ENCODE measurements at places on chromosomes 3 and 15.

DNA sequence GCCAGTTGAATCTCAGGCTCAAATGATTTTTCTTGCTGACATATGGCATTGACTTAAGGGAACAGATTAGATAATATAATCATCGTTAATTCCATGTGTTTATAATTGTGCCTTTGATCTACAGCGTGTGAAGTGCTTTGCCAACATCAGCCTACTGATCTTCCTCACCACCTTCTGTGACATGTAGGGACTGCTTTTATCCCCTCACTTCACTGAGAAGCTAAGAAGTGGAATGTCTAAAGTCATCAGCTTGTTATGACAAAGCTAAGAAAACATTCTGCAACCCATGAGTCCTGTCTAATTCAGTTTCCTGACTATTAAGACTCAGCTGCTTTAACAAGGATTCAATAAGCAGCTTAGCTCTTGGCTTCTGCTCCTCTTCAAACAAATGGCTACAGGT is 106.0 kb downstream of the MYH15 start:
- no peak for DNase-seq

DNA sequence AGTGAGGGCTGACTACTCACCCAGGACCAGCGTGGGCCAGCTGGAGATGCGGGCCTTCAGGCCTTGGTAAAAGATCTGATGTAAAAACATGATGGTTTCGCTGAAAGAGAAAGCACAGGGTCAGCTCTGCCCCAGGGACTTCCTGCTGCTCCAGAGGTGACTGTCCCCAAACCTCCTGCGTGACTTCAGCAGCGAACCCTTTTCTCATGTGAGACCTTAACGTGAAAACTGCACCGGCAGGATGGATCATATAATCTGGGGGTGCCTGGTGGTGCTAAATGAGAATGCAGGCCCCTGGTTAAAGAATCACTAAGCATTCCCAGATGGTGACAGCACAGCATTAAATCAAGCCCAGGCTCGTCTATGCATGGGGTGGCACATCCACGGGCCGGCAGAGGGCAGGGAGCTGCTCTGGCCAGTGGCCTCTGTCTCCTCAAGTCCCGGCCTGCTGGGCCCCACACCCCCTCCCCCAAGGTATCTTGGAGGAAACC is 55.4 kb downstream of the RASGRF1 start:
- no peak for DNase-seq

DNA sequence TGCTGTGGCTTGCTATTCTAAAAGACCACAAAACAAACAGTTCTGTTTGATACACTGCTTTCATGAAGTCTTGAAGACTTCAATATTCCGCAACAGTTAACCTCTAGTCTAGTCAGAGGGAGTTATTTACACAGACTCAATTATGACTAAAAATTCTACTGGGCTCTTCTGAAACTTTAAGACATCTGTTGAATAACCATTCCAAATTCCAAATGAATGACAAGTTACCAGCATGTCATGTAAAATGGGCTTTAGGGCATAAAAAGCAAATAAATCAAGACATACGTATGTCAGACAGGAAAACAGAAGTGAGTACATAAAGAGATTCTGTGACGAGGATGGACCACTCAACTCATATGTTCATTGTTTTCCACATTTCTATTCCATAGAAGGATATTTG is 93.9 kb downstream of the PLOD2 start:
- DNase-seq: no peak

DNA sequence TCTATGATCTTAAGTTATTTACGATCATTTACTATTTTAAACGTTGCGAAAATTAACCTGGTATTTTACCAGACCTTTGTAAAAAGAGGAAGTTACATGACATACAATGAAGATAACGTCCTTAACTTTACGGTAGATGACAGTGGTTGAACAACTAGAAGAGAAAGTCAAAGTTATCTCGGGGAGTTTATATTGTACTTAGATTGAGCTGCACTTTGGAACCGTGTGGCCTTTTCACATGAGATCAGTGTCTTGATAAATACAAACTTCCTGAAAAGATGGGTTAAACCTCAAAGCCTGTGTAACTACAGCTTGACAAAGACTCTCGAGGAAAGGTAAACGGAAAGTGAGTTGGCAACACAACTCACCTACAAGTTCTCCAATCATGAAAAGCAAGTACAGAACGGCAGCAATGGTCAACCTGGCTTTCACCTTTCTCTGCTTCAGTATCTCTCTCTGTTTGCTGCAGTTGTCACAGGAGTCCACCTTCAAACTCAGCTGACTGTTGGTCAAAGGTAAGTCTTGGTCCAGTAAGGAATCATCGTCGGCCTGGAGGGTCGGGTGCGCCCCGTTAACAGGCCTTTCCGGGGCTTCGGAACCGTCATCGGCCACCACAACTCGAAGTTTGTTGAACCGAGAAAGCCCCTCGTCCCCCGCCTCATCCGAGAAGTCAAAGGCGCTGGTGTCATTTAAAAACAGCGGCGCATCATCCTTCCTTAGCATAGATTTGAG is 793 bp downstream of the SLC30A4 start:
- DNase-seq: peak; percentile 24

DNA sequence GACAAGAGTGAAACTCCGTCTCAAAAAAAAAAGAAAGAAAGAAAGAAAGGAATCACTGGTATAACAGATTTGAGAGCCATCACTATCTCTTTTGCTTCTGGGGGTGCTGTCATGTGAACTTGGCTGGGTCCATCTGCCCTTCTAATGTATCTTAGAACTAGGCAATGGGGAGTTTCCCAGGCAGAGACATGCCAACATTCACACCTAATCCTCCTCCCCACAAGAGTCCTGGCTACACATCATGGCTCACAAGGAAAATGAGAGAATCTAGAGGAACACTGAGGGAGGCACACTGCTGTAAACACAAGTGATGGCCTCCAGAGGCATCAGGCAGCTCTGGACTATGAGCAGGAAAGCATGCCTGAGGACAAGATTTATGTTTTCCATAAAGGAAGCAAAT is 67.8 kb upstream of the PPP2R3A start:
- no peak for DNase-seq

- DNase-seq: no peak
Measured at GRCh38 chr15:80836223-80836622, 57.1 kb downstream of the CEMIP start.

DNA sequence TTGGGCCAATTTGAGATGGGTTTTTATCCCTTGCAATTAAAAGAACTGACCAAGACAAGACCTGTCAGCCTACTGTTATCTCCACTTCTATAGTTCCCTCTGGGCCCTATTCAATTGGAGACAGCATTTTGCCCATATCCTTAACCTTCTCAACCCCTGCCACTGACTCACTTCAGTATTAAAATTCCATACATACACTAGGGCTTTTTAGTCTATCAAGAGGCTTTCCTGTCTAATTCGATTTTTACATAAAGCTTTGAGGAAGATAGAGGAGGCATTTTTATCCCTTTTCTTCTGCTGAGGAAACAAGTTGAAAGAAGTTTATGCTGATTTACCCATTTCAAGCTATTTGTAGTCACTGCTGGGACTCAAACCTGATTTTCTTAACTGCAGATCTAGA is 51.1 kb downstream of the GTF2E1 start:
- DNase-seq: no peak

DNA sequence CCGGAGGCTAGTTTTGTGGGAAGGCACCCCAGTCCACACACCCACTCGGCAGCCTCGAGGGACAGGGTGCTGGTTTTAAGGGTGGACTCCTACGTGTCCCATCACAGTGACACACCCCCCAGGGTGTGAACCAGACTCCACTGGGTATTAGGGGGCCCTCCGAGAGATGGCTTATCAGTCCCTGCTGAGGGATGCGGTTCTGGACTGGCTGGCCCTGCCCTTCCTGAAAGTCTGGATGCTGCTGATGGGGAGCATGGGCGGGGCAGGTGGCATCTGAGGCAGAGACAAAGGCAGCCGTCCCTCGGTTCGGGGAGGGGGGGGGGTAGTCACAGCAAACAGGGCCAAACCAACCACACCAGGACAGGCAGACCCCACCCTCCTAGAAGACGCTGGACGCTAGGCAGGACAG is 939 bp upstream of the ULK3 start:
- no peak for DNase-seq

DNA sequence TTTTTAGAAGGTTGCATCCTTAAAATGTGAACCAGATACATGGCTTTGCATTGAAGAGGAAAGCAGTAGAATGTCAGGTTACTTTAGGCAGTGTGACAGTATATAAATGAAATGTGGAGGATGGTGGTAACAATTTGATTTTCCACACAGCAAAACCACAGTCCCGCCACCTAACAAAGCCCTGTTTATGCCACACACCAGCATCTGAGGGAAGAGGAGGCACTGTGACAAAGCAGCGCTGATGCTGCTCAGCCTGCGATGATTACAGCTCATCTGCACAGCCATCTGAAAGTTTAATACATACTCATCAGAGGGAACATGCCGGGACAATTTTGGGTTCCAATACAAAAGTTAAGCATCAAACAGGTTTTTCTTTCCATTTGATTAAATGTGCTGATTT is 8.9 kb downstream of the RNF7 start:
- peak; percentile 78 for DNase-seq

DNA sequence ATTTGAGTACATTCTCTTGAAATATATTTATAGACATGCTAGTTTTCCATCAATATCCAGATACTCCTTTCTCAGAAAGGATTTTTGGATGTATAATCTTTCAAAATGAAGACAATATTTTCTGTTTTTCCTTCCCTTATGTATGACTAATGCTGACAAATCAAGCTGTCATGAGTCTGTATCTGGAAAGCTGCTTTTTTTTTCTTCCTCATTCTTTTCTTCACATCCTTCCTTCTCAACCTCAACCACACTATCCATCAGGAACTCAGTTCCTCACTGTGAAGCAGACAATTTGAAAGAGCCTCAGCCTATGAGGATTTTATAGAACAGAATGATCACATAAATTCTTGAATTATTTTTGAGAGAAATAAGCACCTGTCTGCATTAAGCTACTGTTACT is 335.9 kb upstream of the EPHA6 start:
- no peak for DNase-seq

GRCh38 chr15:39250001-39250400 is 330.9 kb upstream of the THBS1 start:
- DNase-seq: no peak

GRCh38 chr3:115089481-115089880 is 57.6 kb downstream of the ZBTB20 start:
- no peak for DNase-seq

- no peak for DNase-seq
Measured at GRCh38 chr3:170178651-170179050, 2.9 kb downstream of the PHC3 start.

DNA sequence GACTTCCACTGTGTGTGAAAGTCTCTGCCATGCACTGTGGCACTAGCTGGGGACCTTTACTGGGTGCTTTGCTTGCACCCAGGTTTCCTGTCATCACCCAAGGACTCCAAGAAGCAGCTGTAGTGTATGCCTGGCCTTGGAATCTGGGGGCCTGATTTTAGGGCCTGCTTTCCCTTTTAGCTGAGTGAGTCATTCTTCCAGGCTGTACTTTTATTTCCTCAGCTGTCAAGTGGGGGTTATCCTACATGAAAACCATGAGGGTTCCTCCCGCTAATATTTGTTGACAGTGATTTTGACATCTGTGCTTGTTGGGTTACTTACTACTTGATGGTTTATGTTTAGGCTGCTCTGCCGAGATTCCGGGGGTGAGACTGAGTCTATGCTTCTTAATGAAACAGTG is 18.5 kb downstream of the GORASP1 start:
- DNase-seq: no peak

GRCh38 chr3:181756645-181757297 is 45.0 kb downstream of the SOX2 start:
- no peak for DNase-seq

DNA sequence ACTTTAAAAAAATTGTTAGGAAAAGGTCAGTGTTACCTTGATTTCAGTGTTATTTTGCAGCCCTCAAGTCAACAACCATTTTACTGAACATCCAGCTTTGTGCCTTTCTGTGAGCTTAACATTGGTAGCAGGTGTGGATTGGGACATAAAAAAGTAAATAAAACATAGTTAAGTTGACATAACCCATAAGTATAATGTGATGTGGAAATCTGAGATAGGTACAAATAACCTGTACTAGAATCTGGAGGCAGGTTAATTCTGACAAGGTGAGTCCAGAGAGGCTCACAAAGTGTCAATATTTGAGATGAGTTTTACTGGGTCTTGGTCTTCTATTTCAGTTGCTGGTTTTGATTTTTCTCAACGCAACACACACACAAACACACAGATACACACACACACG is 151.3 kb downstream of the LPP start:
- DNase-seq: no peak

GRCh38 chr3:46693892-46694226 is 380 bp upstream of the ALS2CL start:
- no peak for DNase-seq

DNA sequence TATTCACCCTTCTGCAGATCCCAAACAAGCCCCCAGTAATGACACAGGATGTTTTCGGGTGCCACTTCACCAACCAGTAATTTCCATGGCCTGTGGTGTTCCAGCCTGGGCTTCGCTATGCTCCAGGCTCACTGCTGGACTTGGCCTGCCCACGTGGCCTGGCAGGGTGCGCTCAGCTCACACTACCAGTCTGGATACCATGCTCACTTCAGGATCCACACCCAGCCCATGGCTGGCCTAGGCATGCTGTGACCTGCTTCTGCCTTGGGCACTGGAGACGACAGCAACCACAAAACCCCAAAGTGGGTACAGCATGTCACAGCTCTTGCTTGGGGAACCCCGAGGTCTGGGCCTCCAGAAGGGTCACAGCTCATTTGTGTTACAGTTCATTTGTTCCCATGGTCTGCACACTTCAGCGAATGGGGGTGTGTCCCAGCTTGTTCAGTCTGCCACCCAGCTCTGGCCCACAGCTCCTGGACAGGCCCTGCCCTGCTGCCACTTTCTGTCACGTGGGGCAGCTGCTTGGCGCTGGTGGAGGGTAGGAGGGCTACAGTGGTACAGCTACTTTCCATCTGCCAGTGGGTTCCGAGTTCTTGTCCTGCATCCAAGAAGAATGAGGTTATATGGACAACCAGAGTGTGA is 650.8 kb downstream of the MCTP2 start:
- no peak for DNase-seq

GRCh38 chr3:17140670-17141505 is 256.1 kb downstream of the PLCL2 start:
- no peak for DNase-seq

DNA sequence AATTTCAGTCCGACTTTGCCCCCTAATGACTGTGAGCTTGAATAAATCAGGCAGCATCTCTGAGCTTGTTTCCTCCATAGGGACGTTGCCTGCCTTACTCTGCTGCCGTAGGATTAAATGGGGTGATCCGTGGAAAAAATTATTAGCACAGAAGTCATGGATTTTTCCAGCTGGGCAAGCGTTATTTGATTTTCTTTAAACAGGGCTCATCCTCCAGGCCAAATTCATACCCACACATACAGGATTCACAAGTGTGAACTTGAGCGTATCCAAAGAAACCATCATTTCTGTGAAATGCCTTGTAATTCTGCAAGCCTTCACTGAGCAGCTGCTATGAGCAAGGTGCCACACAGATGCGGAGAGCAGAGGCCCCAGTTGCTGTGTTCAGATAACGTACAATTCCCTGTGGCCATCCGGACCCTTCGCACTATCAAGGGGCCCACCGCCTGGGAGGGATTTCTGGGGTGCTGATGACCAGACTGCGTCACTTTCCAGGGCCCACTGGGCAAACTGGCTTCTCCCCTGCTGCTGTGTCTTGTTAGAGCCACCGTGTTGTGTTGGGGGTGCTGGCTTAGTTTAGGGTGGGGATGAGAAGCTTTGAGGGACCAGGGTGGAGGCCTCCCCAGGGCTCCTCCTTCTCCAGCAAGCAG is 61.4 kb downstream of the MGLL start:
- no peak for DNase-seq

GRCh38 chr3:140933552-140933951 is 8.1 kb upstream of the SLC25A36 start:
- DNase-seq: no peak

- DNase-seq: no peak
Measured at GRCh38 chr3:12483872-12484197, 445 bp upstream of the TSEN2 start.
